NCI-H446 (cell line): ENCODE measurements at places on chromosomes 3 and 15.
A peak's percentile ranks its signal among the peaks of the same experiment; 100 is the strongest.

DNA sequence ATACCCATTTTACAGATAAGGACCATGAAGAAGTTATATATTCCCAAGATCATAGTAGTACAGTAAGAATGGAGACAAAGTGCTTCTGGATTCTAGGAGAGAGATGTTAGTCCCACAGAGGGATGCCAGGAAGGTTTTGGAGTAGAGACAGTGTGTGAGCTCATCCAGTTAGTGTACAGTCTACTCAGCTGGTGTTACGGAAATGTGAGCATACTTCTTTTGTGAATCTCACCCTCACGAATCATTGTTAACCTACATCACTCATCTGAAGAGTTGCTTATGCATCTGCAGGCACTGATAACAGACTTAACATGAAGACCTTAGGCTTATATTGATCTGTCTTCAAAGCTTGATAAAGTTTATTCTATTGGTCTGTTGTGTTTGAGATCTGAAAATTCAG lies 106.6 kb upstream of the PTPRG start:
- DNase-seq = no peak

DNA sequence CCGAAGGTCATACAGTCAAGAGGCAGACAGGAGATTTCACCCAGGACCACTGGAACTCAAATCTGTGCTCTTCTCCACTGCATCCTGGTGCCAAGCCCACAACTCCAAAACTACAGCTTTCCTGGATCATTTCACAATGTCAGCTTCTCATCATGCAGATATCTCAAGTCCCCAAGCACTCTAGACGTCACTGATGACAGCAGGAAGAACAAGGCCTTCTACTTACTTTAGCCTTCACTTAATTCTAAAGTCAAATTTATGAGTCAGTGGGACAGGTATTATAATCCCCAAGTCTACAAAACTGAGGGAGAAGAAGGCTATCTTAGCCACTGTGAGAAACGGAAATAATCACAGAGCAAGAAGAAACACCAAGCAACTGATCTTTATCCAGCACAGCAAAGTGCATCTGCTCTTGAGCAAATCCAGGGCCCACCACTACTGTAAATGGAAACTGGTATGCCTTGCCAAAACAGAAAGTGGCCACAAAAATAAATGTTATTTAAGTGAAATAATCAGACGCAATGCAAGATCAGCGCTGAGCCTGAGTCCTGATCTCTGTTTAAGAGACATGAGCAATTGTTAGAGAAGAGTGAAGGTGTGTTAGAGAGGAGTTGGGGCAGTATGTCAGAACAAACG lies 928 bp downstream of the RAD18 start:
- DNase-seq = no peak

DNA sequence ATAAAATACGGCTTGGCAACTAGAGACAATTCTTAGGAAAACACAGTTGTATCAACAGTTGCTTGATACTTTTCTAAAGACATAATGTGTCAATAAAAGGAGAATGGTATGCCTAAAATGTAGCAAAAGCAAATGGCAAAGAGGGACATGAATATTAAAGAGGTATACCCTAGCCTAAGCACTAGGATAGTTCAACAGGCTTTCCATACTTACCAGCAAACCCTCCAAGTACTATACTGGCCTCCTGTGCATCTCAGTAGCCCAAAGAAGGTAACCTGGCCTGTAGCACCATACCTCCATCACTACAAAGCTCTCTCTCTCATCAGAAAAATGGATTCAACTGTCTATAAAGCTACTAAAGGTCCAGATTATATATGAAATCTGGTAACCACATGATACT lies 7.5 kb downstream of the SETD2 start:
- no peak for DNase-seq

DNA sequence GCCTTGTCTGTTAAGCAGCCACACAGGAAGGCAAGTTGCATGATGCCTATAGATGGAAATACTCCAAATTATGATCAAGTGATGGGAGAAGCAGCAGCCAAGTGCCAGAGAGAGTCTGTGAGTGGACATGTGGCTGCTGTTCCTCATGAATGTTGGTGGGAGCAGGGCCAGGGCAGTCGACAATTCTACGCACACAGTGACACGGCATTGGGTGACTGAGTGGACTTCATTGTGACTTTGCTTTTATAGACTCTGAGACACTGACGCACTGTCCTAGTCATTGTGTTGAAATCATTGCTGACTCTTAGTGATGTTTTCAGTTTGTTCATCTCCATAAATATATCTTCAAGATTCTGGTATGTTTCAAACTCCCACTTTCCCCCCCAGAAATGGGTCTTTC lies 246.3 kb upstream of the SEMA6D start:
- peak; percentile 59 for DNase-seq

DNA sequence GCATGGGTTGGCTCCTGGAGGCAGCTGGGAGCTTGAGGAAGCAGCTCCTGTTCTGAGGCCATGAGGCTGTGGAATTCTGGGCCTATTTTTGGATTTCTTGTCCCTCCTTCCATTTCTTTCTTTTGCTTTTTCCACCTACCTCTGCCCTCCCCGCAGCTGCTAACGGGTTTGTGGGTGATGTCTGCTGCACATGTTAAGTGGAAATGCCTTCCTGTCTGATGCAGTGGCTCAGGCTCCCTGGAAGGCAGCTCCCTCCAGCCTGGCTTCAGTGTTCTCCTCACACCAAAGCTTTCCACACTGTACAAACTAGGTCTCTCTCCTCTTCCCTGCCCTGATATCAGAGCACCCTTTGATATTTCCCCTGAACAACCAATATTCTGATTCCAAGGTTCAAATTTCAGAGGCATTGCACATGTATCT lies 33.8 kb upstream of the ESYT3 start:
- DNase-seq = no peak

DNA sequence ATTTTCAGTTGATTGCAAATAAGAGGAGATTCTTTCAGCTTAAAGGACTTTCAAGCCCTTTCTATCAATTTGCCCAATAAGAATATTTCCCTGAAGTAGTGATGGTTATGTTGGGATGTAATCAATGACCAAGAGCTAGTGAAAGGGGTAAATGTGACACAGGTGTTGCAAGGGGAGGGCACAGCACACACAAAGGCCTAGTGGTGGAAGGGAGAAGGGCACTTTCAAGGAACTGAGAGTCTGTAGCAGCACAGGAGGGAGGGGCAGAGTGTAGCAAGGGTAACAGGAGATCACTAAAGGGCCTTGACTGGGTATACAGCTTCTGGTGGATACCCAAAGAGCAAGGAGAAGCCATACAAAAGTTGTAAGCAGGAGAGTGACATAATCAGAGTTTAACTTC lies 217.8 kb upstream of the ARHGEF26 start:
- DNase-seq = no peak
